HTR-8/SVneo (cell line): ENCODE measurements at places on chromosomes 5 and 9.
A peak's percentile ranks its signal among the peaks of the same experiment; 100 is the strongest.

DNA sequence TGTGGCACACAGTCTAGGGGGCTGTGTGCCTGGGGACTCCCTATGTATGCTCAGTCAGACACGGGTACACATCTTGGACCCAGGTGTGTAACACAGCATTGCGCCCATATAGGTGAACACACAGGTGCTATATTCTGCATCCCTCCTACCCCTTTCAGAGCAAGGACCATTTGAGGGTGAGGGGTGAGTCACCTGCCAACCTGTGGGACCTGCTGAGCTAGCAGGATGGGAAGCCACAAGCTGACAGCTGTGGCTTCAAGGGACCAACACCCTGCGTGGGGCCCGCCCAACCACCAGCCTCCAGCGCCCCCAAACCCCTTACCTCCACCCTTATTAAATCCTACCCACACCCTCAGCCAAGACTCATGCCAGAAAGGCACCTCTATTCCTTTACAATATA, 14.6 kb upstream of the AQP7 start:
- DNase-seq = no peak

GRCh38 chr5:36982146-36982545, 105.6 kb downstream of the NIPBL start:
- no peak for DNase-seq

- DNase-seq = no peak
Measured at GRCh38 chr5:6905883-6906282, 192.7 kb downstream of the TENT4A start.

DNA sequence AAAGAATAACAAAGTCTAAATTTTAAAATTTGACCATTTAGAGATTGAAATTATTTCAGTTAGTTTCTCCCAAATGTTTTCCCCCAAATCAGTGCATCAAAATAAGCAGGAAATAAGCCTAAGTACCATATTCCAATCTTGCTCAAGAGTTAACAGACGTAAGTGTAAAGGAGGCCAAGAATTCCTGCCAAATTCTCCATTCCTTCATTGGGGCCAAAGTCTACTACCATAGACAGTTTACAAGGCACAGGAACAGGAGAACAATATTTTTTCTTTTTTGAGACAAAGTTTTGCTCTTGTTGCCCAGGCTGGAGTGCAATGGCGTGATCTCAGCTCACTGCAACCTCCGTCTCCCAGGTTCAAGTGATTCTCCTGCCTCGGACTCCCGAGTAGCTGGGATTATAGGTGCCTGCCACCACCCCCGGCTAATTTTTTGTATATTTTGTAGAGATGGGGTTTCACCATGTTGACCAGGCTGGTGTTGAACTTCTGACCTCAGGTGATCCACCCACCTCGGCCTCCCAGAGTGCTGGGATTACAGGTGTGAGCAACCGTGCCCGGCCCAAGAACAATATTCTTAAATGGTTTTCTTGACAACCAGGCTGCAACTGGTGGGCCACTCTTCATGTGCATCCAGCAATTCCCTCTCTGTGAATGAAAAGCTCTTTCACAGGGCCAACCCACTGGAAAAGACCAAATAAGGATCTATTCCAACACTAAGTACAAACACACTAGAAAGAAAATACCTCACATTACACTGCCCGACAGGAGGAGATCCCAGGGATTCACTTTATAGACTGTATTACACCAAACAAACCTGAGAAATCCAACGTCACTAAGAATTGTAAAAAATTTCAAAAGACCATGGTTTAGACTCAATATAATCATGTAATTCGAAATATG, 127.7 kb downstream of the MAPKAP1 start:
- DNase-seq = no peak

GRCh38 chr9:119801311-119801710, 432.1 kb upstream of the BRINP1 start:
- no peak for DNase-seq

- no peak for DNase-seq
Measured at GRCh38 chr5:159735749-159736660, 180.3 kb upstream of the ADRA1B start.

- DNase-seq = peak; percentile 27
Measured at GRCh38 chr5:94021246-94021645, 279.8 kb upstream of the POU5F2 start.

DNA sequence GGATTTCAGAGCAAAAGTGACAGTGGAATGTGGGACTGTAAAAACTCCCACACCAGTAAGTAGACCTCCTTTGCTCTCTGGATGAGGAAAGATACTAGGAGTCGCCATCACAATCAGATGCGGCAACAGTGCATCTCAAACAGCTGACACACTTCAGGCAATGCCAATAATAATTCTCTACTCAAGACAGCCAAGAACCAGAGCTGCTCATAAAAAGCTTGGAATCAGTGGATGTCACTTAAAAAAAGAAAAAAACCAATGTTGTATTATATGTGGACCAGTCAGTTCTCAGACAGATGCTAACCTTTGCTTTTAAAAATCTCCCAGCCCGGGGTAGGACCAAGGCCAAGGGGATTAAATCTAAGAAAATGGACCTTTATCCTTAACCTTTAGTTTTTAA, 185.0 kb downstream of the GNA14 start:
- no peak for DNase-seq

GRCh38 chr5:140131967-140132409, 6.3 kb downstream of the IGIP start:
- peak; percentile 62 for DNase-seq
